ENCODE measurements at places on chromosomes 12 and 14.

DNA sequence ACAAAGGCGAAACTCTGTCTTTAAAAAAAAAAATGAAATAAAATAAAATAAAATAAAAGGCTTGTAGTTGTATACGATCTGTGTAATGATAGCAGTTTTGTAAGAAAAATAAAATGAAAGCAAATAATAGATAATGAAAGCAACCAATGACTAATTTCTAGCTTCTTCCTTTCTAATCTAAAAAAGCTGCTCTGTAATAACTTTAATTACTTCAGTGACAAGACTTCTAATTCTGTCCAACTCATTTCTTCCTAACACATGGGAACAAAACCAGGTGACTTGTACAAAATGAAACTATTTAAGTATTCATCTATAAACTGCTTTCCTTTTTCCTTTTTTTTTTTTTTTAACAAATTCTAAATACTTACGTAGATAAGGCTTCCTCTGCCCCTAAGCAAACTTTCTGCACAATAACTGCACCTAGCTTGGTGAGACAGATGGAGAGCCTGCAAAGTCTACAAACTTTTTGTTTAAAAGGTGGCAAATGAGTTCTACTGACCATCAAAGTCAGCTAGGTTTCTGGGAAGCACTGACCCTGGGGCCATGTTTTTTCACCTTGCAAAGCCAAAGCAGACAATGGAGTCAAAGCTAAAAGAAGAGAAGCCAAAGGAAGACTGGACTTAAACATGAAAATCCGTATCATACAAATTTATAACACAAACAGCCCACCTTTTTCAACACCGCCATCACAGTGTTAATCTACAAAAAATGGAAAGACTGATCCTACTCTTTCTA is 28.2 kb downstream of the DENND5B start:
- no peak for DNase-seq

- DNase-seq = no peak
Measured at GRCh38 chr12:100077367-100077766, 65.3 kb downstream of the BLTP3B start.

GRCh38 chr14:93520053-93520607 is 89.4 kb downstream of the UNC79 start:
- no peak for DNase-seq

DNA sequence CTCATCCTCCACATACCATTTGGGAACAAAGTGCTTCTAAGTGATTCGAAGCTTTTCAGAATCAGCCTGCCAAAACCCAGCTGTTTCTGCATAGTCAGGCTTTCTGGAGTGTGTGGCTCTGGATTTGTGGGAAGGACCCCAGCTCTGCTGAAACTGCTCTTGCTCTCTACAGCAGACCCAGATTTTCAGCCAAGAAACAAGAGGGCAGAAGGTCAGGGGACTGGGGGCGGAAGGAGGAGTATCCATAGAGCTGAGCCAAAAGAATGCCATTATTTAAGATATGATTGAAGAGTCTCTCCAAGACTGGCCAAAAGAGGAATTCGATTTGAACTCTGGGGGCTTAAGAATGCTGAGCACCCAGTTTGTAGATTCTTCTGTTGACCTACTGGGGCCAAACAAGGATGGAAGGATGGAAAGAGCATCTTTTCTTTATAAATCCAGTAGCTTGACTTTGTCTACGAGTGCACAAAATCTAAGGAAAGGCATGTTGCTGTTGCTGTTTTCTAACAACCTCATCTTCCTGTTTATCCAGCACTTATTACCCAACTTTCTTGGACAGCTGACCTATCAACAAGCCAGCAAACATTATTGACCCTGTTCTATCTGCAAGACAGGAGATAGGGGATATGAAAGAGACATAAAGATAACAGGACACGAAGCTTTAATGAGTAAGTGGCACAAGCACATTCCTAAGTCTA is 29.2 kb downstream of the FBLN5 start:
- DNase-seq = no peak

DNA sequence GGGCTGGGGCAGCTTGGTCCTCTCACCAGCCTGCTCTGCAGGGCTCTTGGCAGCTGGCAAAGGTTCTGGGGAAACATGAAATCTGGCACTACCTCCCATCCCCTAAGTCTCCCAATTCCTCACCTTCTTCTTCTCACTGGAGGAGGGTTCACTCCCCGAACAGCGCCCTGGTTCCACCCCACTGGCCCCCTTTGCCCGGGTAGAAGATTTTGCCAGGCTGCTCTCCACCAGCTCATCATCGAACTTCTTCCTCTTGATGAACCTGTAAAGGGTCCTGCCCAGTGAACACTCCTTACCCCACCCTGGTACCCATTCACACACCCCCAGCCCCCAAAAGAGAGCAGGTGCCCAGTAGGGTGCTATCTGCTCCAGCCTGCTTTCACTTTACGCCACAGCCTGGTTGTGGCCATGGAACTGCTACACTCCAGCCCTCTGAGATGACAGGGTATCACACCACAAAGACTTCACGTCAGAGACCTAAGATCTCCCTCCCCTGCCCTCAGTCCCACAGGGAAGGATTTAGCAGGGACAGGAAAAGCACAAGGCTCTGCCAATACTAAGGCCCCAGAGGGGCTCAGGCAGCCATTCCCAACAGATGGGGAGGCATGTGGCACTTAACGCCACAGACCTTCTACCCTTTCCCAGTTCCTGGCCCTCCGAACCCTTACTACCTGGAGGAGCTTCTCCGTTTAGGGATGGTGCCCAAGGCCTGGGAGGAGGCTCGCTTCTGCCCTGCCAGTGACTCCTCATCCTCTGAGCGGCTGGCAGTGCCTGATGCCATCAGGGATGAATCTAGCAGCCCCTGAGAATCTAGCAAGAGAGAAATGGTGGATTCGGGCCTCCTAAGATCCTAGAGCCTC is 2.3 kb downstream of the MCRS1 start:
- DNase-seq = no peak

All from stimulated activated CD8-positive, alpha-beta memory T cell treated with anti-CD3 and anti-CD28 coated beads, Interleukin-7, amount 100 ng/mL, for 1 hour (primary cell).